Gastrocnemius medialis (tissue), 4 donors: ENCODE measurements at places on chromosomes 5 and 9.

GRCh38 chr5:17249029-17249634, 31.7 kb downstream of the BASP1 start:
- no peak for DNase-seq

DNA sequence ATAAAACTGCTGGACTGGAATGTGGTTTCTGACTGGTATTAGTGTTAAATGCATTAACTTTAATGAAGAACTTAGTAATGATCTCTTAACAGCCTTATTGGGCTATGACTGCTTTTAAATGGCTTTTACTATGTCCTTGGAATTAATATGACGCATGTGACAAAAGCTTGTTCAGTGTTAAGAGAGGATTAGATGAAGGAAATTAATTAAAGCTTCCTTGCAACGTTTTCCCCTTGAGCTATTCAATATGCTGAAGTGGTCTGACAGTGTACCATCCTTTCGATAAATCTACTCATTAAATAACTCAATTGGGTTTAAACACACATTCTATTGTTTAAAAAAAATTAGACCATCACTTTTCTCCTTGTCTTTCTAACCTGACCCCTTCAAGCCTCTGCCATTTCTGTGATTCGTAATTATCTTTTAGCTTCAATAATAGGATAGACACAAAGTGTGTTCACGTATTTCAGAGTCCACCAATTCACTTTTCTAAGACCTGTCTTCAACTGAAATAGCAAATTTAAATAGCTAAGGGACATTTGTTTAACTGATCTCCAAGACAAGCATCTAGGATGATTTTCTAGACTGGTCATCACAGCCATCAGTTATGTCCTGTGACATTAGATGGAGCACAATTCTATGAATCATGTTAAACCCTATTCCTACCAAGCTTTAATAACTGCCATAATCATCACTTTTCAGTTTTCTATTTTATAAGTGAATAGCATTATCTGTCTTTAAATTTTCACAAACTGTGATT, 1258.0 kb upstream of the CDH9 start:
- no peak for DNase-seq

DNA sequence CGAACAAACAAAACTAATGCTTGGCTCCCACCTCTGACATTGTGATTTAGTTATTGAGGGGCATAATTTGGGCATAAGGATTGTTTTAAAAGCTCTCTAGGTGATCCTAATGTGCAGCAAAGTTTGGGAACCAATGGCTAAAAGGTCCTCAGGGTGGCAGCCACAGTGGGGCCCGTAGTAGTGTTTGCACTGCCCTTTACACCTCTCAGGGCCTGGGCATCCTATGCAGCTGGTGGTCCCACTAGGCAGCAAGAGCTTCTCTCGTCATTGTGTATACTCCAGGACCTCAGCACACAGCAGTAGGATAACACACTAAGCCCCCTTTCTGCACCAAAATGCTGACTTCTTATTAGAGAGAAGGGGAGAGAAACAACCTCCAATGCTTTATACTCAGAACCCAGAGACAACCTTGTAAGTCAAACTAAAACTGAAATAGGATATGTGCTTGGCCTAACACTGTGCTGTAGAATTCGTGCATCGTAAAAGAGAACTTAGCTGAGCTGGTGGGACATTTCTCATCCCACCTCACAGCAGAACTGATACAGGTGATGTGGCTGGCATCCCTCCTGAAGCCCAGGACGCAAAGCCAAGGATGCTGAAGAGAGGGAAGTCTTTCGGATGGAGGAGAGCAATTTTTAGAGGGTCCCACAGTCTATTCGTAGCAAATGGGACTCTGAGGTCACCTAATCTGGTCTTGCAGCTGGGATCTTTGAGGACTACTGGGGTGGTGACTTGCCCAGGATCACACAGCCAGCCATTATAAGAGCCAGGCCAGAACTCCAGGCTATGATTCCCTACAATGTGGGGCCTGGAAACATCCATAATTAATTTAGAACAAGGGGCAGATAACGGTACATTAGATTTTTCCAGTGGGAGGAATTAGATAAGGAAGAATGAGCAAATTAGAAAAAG, 1.2 kb downstream of the GLRX start:
- DNase-seq, result no peak

- no peak for DNase-seq
These were observed 7.3 kb downstream of the FCN2 start for GRCh38 chr9:134887686-134888602.

DNA sequence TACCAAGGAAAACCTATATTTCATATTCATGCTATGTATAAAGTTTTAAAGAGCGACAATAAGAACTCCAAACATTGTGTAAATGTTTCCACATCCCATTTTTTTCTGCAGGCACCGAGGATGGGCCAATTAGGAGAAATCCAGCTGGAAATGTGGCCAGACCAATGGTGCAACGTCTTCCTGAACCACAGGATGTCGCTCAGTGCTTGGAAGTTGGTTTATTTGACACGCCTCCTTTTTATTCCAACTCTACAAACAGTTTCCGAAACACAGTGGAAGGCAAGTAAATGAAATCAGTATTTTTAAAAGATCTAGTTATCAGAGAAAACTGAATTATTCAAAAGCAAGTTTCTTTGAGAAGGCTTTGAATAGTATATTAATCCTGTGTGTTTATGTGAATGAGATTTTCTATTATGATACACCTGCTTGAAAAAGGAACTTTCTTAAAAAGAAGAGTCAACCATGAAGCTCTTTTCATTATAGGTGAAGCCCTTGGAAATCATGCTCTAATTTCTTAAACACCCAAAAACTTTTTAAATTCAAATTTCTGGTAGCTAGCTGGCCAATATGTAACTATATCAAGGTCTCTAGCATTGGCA, 9.1 kb downstream of the TYRP1 start:
- DNase-seq, result no peak

DNA sequence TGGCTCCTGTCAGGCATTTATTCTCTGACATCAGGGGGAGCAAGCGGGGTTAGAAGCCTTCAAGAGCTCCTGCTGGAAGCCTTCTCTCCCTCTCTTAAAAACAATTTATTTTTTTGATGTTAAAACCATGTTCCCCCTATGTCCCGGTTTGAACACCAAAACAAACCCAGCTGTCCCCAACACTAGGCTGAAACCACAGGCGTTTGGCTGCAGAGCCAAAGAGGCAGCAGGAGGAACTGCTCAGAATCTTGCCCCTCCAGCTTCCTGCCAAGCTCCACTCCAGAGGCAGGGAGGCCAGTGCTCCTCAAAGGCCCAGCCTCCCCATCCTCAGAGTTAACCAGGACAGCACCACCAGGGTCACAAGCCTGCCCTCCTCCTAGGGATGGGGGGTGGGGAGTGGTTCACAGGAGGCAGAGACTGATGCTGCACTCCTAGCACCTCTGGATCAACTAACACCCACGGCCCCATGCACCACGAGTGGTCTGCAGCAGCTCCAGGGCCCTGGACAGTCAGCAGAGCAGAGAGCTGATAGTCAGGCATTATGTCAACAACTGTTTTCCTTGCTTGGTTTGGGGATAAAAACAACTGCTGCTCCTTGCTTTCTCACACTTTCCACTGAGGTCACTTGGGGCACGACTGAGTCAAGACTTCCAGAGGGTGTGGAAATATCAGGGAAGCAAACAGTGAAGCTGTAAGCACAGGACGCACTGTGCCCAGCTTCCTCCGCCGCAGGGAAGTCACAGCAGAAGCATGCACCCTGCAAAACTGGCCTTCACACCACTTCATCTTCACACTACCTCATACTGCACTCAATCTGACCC, 96.5 kb upstream of the ADRA1B start:
- peak; percentile 72 for DNase-seq

GRCh38 chr9:17611917-17612316, 33.1 kb downstream of the SH3GL2 start:
- DNase-seq, result no peak

GRCh38 chr5:74613283-74613682, 27.2 kb downstream of the ENC1 start:
- DNase-seq, result no peak

DNA sequence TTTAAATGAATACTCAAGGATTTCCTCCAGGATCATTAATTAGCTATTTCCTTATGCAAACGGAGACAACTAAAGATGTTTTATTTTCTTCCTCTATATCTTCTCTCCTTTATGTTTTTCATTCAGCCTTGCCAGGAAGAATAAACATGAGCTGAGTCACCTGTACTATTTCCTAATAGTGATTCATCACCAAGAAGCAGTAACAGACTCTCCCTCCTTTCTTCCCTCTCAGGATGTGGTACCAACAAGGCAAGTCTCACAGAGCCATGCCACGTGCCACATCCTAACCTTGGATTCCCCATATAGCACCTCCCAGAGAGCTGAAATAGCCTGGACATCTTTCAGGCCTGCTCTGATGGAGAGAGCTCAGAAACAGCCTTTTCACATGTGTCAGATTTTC, 758.6 kb upstream of the DMAC1 start:
- no peak for DNase-seq

GRCh38 chr5:154211641-154212390, 21.3 kb downstream of the GALNT10 start:
- no peak for DNase-seq

- DNase-seq, result no peak
These were observed 34.0 kb upstream of the PPP1R2B start for GRCh38 chr5:156815988-156816599.

DNA sequence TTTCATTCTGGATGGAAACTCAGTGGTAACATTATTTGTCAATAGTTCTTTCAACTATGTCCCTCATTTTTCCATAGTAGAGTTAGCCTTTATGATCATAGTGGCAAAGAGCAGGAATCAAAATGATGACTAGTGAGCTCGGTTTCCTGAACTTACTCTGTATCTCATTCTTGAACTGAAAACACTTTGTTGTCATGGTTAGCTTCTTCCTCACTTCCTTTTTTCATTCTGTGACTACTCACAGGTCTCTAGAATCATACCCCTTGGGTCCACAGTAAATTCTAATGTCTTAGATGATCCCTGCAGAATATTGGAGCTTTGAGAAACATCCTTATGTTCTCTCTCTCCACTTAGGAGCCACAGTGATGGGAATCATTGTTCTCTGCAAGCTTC, 29.4 kb upstream of the RECK start:
- DNase-seq, result no peak

DNA sequence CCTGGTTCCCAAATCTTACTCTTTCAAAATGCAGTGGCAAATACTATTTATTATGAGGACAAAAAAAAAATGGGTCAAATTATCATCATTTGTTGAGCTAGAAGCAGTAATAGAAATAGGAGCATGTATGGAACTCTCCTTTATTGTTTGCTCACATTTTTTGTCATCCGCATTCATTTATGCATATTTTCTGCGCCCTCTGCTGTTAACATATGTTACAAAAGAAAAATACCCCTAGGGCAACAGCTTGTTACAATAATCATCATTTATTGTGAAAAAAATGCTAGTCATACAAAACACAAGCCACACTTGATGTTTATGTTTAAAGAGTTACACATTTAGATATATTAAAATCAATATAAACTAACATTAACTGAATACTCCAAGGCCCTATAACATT, 328.2 kb downstream of the TUSC1 start:
- DNase-seq, result no peak

- DNase-seq, result no peak
These were observed 483.9 kb upstream of the KLF4 start for GRCh38 chr9:107973451-107973850.

GRCh38 chr9:100670719-100671118, 92.8 kb downstream of the CAVIN4 start:
- DNase-seq, result no peak

DNA sequence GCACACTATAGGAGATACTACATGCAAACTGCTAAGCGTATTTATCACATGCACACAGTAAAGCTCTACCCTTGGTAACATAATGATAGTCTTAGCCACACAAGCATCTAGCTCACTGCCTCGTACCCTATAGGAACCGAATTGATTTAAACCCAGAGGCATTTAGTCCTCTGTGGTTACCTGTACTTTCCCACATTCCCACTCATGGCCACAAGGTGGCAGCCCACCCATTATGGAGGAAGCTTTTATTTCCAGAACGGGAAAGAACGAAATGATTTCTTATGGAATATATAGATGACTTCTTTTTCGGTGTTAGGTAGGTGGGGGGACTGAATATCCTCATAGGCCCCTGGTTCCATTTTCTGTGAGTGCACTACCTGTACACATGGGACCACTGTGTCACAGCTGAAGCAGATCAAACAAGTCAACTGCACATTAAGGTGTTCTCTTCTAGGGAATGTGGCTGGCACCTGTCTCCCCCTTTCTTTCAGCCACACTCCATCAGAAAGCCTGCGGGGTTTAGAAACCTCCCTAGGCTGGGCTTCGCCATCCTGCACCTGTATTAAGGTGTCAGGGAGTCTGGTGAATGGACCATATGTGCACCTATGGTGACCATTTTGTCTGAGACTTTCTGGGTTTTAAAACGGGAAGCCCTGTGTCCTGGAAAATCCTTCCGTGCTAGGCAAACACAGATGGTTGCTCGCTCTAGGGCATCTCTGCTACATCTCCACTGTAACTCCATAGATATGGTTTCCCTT, 313.2 kb downstream of the SLIT3 start:
- DNase-seq, result peak; percentile 30

DNA sequence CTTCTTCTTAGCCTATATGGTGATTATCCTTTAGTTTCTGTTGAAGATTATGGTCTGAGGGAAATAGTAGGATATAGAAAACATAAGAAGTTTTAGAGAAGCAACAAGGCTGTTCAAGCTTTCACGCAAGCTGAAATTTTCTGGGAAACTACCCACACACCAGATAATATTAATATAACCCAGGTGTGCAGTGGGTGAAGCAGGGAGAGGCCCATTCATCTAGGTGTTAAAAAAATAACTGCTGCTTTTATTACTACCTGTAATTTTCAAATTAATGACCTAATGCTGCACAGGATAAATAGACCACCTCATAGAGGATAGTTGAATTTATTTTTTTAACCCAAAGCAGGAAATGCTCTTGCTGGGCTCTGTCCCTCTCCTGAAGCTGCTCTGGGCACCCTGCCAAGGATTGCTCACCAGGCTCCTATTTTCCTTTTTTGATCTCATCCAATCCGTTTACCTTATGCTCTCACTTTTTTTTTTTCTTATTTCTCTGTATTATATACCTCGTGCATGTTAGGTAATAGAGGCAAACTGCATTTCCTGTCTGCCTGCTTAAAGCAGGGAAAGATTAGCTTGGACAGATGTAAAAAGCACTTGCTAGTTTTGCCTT, 124.3 kb upstream of the SLC12A2 start:
- peak; percentile 18 for DNase-seq

DNA sequence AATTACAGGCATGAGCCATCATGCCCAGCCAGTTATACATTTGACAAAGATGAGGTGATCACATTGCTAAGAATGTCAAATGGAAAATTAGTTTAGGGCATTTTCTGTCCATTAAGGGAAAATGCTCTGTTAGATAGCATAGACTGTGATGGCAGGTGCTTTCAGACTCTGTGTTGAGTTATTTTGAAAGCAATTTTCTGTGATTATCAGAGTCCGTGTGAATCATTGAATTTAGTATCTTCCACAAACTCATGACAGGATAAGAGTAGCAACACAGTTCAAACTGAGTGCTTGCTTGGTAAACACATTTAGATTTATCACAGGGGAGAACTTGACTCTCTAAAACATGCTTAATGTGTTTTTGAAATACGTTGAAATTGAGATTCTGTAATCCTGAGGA, 69.0 kb downstream of the GAPVD1 start:
- DNase-seq, result no peak

GRCh38 chr9:119026120-119026519, 343.1 kb downstream of the BRINP1 start:
- peak; percentile 37 for DNase-seq
